ENCODE measurements at places on chromosomes 1 and 21.

DNA sequence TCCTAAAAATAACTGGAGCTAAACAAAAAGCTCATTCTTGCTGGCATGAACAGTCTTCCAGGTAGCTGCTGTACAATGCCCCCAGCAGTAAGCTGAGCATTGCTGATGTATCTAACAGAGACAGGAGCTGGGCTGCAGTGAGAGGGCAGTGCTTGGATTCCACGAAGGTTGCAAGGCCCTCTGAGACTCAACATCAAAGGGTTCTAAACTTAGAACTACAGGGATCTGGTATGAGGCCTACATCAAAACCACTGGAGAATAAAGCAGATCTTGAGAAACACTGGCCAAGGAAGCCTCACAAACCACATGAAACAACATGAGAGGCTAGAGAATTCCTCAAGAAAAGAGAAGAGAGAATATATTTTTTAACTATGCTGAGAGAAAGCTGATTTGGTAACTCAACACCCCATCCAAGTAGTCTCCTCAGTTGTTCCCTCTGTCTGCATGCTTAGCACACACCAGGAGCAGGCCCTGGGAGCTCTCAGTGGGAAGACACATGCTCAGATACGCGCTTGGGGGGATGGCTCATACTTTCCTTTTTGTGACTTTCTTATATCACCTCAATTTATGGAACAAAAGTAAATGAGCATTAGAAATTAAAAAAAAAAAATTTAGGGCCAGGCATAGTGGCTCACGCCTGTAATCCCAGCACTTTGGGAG is 27.7 kb downstream of the DSTYK start:
- DNase-seq: no peak

DNA sequence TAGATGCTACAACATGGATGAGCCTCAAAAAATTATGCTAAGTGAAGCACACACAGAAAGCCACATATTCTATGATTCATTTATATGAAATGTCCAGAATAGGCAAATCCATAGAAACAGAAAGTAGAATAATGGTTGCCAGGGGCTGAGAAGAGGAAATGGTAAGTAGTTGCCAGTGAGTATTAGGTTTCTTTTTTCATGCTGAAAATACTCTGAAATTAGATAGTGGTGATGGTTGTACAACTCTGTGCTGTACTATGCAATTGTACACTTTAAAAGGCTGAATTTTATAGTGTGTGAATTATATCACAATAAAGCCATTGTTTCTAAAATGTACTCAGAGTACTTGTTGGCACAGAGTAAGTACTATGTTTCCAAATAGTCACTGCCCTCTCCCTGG is 15.5 kb upstream of the GFI1 start:
- no peak for DNase-seq

DNA sequence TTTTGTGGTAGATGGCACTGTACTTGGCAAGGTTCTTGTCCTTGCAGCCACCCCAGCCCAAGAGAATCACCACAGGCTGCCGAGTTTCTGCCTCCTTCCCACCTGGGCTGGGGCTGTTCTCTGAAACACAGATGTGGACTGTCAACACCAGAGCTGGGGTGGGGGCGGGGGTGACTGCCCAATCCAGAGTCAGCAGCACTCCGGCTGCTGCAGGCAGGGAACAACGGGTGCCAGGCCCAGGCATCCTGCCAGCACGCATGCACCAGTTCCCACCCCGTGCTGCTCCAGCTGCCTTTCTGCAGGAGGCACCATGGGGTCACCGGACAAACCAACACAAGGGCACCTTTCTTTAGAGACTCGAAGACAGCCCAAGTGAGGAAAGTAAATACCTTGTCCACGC is 14.1 kb downstream of the TMEM53 start:
- DNase-seq: no peak

DNA sequence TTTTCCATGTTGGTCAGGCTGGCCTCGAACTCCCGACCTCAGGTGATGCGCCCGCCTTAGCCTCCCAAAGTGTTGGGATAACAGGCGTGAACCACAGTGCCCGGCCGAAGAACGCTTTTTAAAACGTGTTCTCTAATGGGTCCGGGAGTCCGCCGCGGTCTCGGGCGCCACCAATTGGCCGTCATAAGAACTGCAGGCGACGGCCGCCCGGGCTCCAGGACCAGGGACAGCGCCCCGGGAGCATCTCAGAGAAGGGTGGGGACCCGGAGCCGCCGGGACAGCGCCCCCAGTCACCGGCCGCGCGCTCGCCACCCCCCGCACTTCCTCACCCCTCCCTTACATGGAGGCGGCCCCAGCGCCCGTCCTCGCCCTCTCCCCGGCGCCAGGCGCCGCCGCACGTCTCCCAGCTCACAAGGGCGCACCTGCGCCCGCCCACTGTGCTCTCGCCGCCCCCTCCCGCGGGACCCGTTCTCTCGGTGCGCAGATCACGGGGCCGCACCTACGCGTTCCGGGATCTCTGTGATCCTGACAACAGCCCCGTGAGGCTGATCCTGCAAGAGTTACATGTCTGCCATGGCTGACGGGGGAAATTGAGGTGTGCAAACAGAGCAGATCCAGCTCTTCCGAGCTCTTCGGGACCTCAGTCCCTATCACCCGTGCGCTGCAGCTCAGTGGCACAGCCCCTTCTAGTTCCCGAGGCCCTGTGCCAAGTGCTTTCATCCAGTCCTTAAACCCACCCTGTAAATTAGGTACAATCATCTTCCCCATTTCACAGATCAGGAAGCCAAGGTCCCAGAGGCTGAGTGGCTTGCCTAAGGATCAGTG is 9.8 kb downstream of the RAP1GAP start:
- peak; percentile 50 for DNase-seq

DNA sequence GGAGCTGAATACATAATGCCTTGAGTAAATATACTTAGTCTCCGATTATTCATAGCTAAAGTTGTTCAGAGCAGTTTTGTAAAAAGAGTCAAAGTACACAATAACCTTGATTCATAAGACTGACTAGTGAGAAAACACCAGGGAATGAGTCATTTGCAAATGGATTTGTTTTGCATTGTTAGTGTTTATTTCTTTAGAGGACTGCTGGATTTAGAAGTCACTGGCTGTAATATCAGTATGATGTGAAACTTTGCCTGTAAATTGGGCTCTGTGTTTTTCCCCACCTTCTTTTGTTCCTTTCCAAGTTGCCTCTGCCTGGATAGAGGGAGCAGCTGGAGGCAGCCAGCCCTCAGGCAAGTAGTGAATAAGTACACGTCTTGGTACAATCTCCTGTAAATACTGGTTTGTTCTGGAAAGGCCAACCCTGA is 474.7 kb downstream of the NUF2 start:
- DNase-seq: no peak

DNA sequence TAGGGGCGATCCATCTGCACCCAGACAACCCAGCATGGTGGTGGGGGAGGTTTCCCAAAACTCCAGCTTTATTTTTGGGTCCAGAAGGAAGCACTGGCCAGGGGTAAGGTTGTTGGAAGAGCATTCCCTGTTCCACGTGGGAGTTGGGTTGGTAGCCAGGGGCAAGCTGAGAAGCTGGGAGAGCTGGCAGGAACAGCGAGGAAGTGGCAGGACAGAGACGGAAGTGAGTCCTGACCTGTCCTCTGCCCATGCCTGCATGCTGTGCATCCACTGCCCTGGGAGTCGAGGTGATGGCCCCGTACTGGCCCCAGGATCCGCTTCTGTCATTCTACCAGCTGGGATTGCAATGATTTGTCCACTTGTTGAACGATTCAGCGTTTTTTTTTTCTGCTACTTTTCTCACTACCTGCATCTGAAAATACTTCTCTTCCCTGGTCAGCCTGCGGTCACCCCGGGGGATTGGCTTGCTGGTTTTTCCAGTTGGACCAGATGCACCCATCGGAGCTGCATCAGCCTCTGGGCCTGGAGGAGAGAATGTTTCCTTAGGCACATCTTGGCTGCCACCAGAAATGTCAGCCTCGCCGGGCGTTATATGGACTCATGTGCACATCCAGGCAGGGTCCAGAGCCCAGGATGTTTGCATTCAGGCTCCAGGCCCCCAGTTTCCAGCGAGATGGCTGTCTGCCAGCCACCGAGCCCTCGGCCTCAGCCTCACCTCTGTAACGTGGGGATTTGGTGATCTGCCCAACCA is 28.3 kb upstream of the TMPRSS2 start:
- no peak for DNase-seq

DNA sequence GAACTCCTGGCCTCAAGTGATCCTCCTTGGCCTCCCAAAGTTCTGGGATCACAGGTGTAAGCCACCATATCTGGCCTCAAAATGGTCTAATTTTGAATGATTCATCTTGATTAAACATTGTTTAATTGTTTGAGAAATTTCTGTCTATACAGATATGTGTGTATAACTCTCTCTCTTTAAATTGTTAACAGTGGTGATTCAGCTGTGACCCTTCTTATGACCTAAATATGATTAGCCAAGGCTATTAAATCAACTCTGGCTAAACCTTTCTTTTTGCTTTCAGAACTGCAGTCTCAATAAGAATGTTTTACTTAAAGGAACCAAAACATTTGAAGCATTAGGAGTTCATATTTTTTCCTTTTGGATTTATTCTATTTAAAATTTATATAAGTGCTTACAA is 19.2 kb upstream of the B3GALT5 start:
- no peak for DNase-seq

- DNase-seq: no peak
Observed at GRCh38 chr1:205983925-205984725, 19.1 kb downstream of the RAB7B start.
